ENCODE measurements at places on chromosomes 5 and 9. TPM values are rescaled to one million over a fixed set of nuclear protein-coding genes. Genes with fewer than 3 reads are reported as not detected.

ROR2 gene
- 37.4 TPM for total RNA-seq

SPINK13 gene
- not detected for total RNA-seq

EIF4E1B gene
- not detected for total RNA-seq

PCDHGB7 gene
- total RNA-seq = 18.0 TPM

KLHL9 gene
- total RNA-seq = 19.2 TPM

PCDHA3 gene
- 1.9 TPM for total RNA-seq

ATP6V1G1 gene
- 98.6 TPM for total RNA-seq

ARHGEF28 gene
- 31.2 TPM for total RNA-seq

SHC3 gene
- 2.8 TPM for total RNA-seq

DBH gene
- not detected for total RNA-seq

GABBR2 gene
- 0.26 TPM for total RNA-seq

C9orf153 gene
- 0.46 TPM for total RNA-seq

LIX1 gene
- total RNA-seq = 0.71 TPM

CTNND2 gene
- 1.3 TPM for total RNA-seq

RNF208 gene
- 4.2 TPM for total RNA-seq

F12 gene
- not detected for total RNA-seq

CDX1 gene
- total RNA-seq = not detected

DMRT3 gene
- total RNA-seq = not detected

IRX2 gene
- total RNA-seq = 0.26 TPM

AIF1L gene
- total RNA-seq = 15.7 TPM

UAP1L1 gene
- total RNA-seq = 5.8 TPM

ARL14EPL gene
- total RNA-seq = not detected

PCDHGA3 gene
- 1.7 TPM for total RNA-seq

ZNF879 gene
- 4.5 TPM for total RNA-seq

PKN3 gene
- 8.0 TPM for total RNA-seq

C9orf43 gene
- total RNA-seq = not detected

ORM2 gene
- total RNA-seq = not detected

MED10 gene
- 35.8 TPM for total RNA-seq

SPINK4 gene
- total RNA-seq = not detected

SYNPO gene
- 54.0 TPM for total RNA-seq

PDE8B gene
- 2.2 TPM for total RNA-seq

ARHGEF37 gene
- total RNA-seq = 11.9 TPM
